ENCODE measurements at places on chromosomes 4 and X.
A peak's percentile ranks its signal among the peaks of the same experiment; 100 is the strongest.

DNA sequence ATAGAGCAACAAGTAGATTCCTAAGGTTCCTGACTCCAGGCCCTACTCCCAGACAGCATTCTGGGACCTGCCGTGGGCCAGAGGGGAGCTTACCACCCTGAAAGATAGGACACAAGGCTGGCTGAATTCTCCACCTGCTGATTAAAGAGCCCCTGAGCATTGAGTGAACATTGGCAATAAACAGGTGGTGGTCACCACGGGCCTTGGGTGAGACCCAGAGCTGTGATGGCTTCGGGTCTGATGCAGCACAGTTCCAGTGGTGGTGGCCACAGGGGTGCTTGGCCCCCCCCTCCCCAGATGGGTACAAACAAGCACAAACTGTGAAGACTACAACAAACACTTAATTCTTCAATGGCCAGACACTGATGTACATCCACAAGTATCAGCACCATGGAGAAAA, 444.6 kb downstream of the GASK1B start:
- no peak for DNase-seq

DNA sequence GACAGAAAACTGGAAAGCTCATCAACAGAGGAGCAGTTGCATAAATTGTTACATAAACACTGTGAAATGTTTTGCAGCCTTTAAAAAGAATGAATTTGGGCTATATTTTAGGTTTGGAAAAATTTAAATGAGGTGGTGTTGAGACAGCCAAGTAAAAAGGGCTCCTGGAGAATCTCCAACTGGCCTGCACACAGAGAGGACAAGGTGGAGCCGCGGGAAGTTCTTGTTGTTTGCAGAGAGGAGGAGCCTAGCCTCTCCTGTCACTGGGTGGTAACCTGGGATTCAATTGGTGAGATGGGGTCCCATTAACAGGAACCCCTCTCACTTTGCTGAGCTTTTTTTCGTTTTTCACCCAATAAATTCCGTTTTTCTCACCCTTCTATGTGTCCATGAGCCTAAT, 13.4 kb downstream of the GIMD1 start:
- DNase-seq = no peak

GRCh38 chr4:14452001-14452400, 550.3 kb upstream of the CPEB2 start:
- no peak for DNase-seq

- DNase-seq = no peak
Measured at GRCh38 chrX:137926090-137926489, 360.2 kb downstream of the ZIC3 start.

GRCh38 chrX:41711021-41711667, 12.8 kb upstream of the GPR82 start:
- no peak for DNase-seq

DNA sequence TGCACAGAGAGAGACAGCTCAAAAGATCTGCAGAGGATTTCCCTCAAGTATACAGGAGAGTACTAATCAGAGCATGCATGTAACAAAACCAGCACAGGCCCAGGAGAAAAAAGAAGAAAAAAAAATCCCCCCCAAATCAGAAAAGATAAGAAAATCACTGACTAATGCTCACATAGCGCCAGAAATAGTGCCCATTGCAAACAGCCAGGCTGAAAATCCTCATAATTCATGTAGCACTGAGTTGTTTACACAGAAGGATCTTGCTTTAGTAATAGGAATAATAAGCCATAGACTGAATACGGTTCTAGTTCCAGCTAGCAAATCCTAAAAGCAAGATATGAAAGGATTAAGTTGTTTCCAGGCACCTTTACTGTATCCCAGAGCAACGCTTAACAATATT, 51.8 kb upstream of the MAGEC2 start:
- DNase-seq = no peak

DNA sequence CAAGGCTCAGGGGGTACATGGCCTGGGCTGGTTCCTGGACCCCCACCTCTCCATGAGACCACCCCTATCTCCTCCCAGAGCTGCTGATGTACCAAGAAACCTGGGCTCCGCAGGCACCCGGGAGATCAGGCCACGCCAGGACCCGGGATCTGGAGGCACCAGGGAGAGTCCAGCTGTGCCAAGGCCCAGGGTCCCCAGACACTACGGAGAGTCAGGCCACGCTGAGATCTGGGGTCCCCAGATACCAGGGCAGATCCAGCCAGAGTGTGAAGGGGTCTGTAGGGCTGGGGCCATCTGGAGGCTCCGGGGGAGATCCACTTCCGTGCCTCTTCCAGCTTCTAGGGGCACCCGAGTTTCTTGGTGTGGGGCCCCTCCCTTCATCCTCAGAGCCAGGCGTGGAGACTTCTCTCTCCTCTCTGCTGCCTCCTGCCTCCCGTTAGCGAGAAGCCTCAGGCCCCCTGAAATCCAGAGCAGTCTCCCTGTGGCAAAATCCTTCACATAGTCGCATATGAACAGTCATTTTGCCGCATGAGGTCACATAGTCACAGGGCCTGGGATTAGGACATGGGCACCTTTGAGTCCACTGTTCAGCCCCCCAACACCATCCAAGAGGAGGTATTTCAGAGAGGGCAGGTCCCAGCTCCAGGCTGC, 9.7 kb downstream of the ABLIM2 start:
- no peak for DNase-seq

GRCh38 chrX:10172877-10173276, 16.1 kb downstream of the CLCN4 start:
- peak; percentile 63 for DNase-seq
